Cerebellum (tissue), 4 donors: ENCODE measurements at places on chromosomes 5 and 9. TPM values are rescaled to one million over a fixed set of nuclear protein-coding genes. Genes with fewer than 3 reads are reported as not detected.

FAXDC2 gene
- total RNA-seq: 9.4 TPM

DNA sequence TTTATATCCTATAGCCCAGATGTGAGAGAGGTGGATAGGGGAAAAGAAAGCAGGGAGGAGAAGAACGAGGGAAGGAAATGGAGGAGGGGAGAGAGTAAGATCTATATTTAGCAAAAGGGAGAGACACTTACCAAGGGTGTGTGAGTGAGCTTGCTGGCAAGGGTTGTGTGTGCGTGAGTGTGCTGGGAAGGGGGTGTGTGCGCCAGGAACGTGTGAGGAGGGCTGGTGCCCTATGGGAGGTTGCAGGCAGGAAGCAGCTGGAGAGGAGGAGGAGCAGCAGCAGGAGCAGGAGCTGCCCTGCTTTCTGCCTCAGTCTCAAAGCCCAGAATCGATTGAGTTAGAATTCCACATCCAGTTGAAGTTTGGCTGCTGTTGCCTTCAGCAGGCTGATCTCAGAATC, 148.3 kb upstream of the RUSC2 start:
- no peak for DNase-seq

DNA sequence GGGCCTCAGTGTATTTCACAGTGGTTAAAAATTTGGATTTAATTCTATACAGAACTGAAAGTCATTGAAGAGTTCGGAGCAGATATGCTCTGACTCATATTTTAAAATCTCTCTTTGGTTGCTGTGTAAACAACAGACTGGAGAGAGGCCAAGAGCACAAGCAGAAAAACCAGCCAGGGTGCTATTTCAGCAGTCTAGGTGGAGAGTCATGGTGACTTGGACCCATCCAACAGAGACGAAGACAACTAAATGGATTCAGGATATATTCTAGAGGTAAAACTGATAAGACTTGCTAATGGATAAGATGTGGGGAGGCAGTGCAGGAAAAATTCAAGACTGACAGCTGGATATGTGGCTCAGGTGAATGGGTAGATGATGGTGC, 168.9 kb downstream of the MAPKAP1 start:
- DNase-seq: no peak

DNA sequence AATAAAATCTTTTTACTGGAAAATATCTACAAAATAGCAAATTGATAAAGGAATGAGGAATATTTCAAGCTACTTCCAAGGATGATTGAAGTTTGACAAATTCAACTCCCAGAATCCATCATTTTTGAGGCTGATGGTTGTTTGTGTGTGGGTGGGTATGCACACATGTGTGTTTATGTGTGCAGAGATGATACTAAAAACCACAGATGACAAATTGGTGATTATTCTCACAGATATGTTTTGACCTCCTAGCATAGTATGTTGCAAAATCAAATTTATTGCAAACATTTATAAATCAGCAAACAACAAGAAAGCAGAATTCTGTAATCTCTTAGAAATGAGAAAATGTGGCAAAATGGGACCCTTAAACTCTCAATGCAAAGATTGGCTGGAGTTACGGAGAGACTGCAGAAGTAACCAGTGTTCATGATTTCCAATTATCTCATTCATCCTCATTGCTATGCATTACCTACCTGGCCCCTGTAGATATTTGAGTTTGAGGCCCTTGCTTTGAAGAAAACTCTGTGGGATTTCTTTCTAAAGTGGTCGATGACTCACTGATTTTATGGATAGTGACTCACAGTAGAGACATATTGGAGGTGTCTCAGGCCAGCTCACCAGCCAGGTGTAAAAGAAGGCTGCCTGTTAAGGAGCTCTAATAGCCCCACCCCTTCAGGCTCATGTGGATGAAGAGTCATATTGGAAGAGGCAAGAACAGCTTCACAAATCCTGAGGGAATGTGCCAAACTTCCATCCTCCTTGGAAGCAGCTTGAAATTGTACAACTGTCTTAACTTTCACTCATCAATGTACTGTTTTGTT, 44.6 kb upstream of the TMC1 start:
- DNase-seq: no peak

GRCh38 chr9:35859310-35859989, 10.8 kb downstream of the OR13J1 start:
- peak; percentile 87 for DNase-seq

DNA sequence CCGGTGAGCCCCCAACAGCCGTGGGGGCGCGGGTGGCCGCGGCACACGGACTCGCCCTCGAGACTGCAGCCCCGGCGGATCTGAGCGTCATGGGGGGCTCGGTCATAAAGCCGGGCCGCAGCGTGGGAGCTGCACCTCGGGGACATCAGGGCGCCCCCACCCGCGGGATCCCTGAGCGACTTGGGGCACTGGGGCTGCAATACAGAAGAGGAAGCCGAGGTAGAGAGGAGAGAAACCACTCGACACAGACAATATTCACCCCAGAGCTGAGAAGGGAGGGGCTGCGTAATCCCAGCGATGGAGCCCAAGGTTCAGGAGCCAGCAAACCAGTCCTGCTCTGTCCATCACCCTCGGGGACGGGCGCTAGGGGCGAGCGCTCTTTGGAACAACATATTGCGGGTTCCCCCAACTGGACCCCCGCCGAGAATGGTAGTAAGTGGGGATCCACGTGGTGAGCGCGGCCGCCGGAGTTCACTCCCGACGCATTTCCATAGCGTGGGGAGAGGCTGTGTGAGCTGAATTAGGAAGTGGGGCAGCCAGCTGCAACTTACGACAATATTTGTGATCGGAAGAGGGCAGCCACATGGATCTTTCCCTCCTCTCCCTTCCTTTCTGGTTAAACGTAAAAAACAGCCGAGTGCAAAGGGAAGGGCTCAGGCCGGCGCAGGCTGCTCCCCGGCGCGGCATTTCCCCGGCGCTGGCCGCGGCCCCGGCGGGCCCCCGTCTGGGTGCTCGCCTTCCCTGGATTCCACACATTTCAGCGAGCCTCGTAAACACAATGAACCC, 9.9 kb downstream of the PTCH1 start:
- DNase-seq: peak; percentile 48

GTF2H2 gene
- total RNA-seq: 59.2 TPM

CMBL gene
- total RNA-seq: 10.0 TPM

- DNase-seq: no peak
These were observed 575.7 kb downstream of the PDE4D start for GRCh38 chr5:59317774-59318205.

GGTA1 gene
- 1.5 TPM for total RNA-seq

CCL19 gene
- total RNA-seq: not detected

- no peak for DNase-seq
These were observed 27.3 kb upstream of the SLC36A1 start for GRCh38 chr5:151420127-151420526.

GRCh38 chr9:90287567-90288274, 354.9 kb downstream of the DIRAS2 start:
- DNase-seq: peak; percentile 54

GRCh38 chr5:149175346-149176105, 34.2 kb downstream of the ABLIM3 start:
- peak; percentile 75 for DNase-seq

GRCh38 chr9:74255489-74255984, 241.6 kb upstream of the RORB start:
- no peak for DNase-seq

DNA sequence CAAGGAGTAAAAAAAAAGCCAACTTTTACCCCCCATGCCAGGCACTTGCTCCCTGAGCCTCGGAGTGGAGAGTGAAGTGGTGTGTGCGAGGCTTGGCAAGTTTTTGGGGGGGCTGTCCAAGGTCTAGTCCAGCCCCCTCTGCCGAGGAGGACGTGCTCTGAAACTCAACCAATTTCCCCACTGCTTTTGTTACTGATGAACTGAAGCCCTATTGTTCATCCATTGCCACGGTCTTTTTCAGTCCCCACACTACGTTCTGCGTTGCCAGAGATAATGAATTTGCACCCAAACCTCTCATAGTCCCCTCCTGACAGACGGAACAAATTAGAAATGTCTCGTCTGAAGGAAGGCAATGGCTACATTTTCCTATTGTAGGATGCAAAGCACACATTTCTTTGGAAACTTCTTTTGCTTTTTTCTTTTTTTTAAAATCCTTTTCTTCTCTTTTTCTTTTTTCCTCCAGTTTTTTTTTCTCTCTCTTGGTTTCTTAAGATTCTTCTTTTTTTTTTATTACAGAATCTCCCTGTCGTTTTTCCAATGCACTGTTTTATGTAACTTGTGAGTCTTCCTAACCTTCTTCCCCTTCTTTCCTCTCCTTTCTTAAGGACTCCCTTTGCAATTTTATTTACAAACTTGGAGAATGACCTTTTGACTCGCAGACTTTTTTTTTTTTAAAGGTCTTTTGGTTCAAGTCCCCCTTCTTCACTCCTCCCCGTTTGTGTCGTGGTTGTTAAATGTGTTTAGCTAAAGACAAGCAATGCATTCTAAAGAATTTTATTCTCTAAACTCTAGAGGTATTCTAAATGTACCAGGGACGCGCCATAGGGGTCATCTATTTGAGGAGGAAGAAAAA, 209.5 kb downstream of the MEF2C start:
- peak; percentile 63 for DNase-seq

MAP1B gene
- total RNA-seq: 564 TPM

DNA sequence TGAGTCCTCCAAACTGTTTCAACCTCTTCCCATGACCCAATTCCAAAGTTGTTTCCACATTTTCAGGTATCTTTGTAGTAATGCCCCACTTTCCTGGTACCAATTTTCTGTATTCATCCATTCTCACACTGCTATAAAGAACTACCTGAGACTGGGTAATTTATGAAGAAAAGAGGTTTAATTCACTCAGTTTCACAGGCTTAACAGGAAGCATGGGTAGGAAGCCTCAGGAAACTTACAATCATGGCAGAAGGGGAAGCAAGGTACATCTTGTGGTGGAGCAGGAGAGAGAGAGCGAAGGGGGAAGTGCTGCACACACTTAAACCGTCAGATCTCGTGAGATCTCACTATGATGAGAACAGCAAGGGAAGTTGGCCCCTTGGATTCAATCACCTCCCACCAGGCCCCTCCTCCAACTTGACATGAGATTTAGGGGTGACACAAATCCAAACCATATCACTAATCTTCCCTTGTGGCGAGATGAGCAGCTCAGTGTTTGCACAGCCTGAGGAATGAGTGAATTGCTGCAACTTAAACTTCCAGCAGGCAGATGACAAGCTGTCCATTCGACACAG, 42.9 kb downstream of the TRIP13 start:
- no peak for DNase-seq

GRCh38 chr5:122390154-122390553, 78.1 kb downstream of the SNCAIP start:
- DNase-seq: no peak

PHF24 gene
- total RNA-seq: 12.0 TPM

DNA sequence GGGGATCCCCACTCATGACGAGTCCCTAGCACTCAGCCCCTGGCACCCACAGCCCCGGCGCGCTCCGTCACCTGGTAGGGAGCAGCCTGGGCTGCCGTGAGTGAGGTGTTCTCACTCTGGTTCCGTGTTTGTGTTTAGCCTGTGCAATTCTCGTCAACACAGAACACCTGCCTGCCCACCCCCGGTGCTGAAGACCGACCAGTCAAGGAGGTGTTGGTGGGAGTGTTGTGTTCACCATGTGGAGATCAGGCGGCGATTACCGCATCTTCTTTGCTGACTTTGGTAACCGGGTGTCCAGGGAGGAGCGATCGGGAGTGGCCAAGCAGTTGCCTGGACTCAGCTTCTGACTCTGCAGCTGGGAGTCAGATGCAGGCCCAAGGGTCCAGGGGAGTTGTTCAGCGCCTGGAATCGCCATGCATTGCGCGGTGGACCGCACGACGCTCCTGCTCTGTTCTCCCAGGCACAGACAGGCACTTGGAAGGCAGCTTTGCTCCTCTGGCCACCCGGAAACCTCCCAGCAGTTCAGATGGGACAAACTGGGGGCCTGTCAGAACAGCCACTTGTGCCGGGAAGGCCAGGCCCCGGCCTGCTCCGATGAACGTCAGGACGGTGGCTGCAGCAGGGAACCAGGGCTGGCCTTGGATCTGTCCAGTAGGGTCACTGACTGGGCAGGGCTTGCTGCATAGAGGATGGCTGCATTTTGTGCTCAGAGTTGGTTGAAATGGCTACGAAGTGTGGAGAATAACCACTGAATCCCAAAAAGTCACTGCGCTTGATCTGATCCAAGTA, 28.2 kb downstream of the EXOC3 start:
- DNase-seq: no peak

DNA sequence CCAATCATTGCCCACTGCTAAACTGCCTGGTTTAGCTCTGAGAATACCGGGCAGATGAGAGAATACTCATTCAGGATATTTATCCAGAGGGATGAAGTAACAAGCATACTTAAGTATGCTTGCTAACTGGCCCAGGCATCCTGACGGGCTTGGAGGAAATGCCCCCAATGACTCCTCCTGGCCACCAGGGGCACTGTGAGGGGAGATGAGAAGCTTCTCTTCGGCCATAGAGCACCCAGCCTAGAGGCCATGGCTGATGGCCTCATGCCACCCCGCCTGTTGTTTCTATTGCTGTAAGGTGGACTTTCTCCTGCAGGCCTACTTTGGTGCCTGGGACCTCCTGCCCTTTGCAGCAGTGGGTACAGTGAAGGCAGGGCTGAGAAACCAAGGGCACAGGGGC, 134.5 kb upstream of the FSTL4 start:
- DNase-seq: no peak

DNA sequence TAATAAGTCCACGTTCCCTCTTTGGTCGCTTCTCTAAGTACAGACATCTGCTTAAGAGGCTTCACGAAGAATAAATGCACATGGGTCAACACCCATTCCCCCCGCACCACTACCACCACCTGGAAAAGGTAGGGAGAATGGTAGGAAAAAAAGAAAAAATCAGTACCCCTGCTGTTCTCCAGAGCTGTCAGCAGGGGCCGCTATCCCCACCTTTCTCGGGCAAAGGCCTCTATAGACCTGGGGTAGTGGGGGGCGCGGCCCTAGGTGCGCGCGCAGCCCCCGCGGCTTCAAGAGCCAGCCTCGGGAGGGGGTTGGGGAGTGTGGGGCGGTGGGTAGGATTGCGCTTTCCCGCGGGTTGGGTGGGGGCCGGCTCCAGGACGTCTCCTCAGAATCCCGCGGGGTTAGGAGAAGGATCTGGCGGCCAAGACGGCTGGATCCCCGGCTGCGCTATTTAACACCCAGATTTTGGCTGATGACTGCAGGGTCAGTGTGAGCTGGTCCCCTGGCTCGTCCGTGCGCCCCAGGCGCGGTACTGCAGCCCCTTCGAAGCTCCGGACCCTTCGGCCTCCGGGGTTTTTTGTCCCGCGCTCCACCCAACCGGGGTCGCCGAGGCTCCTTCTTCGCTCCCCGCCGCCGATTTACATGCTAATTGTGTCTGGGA, 1.6 kb upstream of the SEMA6A start:
- DNase-seq: peak; percentile 76

- DNase-seq: no peak
These were observed 38.6 kb upstream of the SMC5 start for GRCh38 chr9:70220216-70220615.

DNA sequence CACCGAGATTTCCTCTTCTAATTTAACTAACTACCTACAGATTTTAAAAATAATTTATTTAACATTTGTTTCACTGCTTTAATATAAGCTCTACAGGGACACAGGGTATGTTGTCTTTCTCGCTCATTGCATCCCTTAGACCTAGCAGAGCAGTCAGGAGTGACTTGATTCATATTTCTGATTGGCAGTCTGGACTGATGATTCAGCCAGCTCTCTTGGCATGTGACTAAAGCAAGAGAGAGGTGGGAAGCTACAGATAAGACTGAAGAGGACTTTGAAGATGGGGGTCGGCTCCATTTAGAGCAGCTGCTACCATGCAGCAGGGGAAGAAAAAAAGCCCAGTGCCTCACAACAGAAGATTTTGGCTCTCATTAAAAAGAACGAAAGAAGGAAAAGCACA, 173.4 kb upstream of the STK32A start:
- DNase-seq: no peak

CATSPER3 gene
- 0.45 TPM for total RNA-seq
